Mucosa of descending colon (tissue), 3 donors: ENCODE measurements at places on chromosomes 1 and 21.

DNA sequence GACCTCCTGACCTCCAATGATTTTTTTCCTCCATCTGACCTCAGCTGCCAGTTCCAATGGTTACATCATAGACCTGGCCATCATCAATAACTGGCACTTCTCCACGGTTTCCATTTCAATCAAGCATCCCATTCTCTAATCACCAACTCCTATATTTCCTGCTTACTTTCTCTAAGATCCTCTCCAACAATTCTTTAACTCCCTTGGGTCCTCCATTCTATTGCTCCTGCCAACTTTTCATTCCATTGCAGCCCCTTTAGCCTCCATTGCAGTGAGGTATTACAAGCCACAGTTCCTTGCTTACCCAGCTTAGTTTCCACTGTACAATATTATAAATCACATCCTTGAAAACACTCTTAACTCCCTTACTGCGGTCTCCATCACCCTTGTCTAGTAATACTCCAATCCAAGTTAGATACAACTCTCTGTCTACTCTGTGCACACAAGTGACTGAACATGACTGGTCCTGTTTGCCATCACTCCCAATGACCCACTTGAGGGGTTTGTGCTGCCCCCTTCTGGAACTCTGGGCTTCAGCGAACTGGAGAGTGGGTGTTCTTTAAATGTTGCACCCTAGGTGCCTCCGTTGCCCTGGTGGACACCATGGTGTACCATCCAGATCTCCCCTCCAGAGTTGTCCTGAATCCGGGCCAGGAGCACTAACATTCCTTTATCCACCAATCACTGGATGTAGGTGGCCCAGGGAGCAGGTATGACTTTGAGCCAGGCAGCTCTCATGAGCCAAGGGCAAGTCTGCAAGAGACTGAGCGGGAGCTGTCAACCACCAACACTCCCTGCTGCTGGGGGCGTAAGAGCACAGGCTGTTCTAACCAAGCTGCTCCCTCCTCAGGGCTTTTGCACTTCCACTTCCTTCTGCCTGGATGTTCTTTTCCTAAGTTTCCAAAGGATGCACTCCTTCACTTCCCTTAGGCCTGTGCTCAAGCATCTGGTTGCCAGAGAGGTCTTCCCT lies 3.7 kb upstream of the FNDC7 start:
- DNase-seq: no peak

- no peak for DNase-seq
Observed at GRCh38 chr1:63126104-63126503, 196.3 kb upstream of the FOXD3 start.

GRCh38 chr1:10866321-10867093 lies 70.1 kb upstream of the CASZ1 start:
- peak; percentile 49 for DNase-seq

GRCh38 chr1:231879296-231879695 lies 252.7 kb downstream of the DISC1 start:
- DNase-seq: no peak

DNA sequence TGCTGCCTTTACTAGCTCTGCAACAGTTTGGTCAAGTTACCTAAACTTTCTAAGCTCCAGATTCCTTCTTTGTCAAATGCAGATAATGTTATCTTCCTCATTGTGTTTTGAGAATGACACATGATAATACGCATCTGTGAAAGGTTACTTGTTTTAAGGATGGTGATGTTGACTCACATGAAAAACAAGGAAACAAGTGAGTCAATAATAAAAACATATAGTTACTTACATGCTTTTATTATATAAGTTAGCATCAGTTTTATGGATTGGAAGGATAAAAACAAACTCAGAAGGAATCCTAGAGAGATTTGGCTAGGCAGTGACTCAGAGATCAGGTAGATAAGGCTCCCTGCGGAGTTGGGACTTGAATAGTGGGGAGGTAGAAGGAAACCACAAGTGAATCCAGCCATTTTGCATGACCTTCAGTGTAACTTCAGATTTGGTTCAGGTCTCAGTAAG lies 144.6 kb downstream of the LMO4 start:
- no peak for DNase-seq

DNA sequence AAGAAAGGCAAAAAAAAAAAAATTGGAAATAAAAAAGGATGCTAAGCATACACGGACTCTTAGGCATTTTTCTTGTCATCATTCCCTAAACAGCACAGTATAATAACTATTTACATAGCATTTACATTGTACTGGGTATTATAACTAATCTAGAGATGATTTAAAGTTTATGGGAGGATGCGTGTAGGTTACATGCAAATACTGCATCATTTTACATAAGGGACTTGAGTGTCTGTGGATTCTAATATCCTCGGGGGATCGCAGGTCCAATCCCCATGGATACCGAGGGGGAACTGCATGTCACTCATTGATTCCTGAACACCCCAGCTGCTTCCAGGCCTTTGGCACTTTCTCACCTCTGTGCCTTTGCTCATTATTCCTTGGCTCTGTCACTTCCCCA lies 57.8 kb upstream of the SIPA1L2 start:
- no peak for DNase-seq
